ENCODE measurements at places on chromosomes 11 and 22.

DNA sequence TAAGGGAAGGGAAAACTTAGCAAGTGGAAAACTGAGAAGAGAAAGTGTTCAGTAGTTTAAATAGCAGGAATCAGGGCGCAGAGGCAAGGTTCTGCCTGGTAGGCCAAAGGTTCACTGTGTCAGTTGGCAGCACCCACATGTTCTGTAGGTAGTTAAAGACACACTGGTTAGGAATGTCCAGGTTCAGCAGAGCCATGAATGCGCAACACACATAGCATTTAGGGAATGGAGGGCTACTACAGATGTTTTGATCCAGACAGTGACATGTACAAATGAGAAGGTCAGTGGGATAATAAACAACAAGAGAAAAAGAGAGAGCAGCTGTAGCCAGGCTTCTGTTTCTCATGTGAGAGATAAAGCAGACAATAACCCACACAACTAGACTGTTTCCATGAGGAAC lies 56.2 kb upstream of the ARHGAP42 start:
- DNase-seq, result no peak

DNA sequence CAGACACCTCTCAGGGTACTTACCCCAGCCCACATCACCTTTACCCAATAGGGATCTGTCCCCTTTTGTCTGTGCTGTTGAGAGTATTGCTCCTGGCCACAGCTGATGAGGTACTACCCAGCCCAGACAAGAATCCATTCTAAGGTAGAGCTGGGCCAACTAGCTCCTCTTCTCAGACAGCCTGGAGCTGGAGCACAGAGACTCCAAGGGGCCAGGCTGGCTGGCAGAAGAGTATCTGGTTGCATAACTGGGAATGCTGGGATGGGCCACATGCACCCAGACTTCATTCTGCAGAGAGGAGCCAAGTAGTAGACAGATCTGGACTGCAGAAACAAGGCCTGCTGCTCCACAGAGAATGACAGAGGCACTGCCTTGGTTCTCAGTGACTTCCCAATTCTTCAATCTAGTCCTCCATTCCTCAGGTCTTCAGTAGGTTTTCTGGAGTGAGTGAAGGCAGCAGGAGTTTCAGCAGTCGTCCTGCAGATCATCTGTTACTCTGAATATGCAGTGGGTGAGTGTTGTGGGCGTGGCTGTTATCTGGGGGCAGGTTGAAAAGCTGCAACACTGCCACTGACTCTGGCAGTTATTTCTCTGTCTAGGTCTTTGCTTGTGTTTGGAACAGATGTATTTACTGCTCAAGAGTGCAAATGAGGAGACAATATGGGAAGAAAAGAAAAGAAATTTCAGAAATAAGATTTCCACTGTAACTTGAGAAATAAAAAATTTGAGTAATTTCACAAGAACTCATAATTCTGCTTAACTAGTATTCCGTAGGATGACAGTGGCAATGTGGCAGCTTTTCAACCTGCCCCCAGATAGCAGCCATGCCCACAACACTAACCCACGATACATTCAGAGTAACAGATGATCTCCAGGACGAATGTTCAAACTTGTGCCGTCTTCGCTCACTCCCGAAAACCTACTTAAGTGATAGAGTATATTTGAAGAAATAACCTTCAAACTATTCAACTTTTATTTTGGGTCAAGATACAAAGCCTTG lies 34.9 kb downstream of the MAPK1 start:
- DNase-seq, result no peak

- peak; percentile 93 for DNase-seq
These were observed 15.5 kb upstream of the UPK3A start for GRCh38 chr22:45268958-45269844.

DNA sequence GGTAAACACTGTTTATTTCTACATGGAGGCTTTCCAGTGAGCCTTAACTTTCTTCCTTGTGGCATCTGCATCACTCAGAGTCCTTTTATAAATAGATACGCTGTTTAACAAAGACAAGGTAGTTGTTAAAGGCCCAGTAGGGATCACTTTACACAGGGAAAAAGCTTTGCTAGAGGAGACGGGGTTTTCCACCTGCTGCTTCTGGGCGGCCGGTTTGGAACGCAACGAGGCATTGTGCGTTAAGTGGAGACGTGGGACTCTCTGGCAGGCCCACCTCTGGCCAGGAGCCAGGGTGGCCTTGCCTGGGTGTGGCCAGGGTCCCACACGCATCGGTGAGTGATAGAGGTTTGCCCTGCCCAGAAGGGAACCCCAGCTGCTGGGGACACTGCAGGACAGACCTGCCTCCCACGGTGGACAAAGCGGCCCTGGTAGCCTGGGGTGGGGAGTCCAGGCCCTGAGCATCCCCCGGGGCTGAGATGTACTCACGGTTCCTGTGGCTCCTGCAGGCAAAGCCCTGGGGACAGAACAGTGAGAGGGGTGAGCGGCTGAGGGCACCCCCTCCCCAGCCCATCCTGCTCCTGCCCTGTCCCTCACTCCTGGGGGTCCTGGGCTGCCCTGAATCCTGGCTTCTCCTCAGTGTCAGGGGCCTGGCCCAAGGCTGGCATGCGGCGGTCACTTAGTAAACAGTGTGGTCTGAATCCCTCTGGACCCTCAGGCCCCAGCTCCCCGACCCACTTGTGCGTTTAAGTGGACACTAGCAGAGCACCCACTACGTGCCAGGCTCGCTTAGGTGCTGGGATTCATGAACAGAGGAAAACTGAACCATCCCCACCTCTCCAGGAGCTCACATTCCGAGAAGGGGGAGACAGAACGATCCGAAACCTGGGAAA lies 4.2 kb downstream of the IL17REL start:
- no peak for DNase-seq

GRCh38 chr22:45531441-45532234 lies 29.0 kb downstream of the FBLN1 start:
- no peak for DNase-seq

DNA sequence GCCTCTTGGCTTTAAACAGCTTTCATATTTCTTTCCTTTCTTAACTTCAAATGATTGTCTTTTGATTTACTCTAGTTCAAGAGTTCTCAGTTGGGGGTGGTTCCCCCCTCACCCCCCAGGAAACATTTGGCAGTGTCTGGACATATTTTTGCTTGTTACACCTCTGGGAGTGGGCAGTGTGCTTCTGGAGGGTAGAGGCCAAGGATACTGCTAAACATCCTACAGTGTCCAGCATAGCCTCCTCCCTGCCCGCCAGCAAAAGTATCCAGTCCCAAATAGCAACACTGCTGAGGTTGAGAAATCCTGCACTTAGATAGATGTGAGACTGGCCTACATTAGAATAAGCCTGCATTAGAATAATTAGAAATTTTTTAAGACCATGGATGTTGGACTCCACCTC lies 3.2 kb downstream of the PPP6R3 start:
- DNase-seq, result no peak

GRCh38 chr11:9609002-9609759 lies 35.7 kb downstream of the WEE1 start:
- DNase-seq, result no peak

DNA sequence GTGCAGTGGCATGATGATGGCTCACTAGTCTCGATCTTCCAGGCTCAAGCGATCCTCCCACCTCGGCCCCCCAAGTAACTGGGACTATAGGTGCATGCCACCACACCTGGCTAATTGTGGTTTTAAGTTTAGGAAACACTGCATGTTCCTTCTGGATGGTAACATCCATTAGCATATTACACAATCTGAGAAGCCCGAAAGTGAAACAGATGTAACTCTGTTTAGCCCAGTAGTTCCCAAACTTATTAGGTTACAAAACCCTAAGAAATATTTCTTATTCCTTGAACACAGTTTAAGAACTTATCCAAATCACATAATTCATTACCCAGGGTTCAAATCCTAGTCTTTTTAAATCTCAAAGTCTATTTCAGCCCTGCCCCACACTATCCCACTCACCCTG lies 28.3 kb downstream of the POLDIP3 start:
- no peak for DNase-seq

DNA sequence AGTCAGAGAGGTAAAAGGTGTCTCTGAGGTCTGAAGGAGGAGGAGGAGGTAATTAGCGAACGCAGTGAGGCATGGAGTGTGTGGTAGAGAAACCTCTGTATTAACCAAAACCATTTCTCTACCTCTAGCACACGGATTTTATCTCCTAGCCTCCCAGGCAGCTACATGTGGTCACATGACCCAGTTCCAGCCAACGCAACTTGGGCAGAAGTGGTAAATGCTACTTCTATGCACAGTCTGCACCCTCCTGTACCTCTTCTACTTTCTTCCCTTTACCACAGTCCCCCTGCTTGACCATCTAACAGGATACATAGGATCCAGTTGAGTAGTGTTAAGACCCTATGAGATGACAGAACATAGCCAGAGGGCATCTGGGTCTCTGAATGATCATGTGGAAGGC lies 95.7 kb downstream of the XRRA1 start:
- DNase-seq, result no peak

GRCh38 chr11:110092111-110092514 lies 1.1 kb upstream of the ZC3H12C start:
- peak; percentile 29 for DNase-seq

GRCh38 chr11:39365809-39366436 lies 2093.5 kb downstream of the LRRC4C start:
- no peak for DNase-seq

GRCh38 chr22:47036936-47037485 lies 274.6 kb downstream of the TBC1D22A start:
- peak; percentile 7 for DNase-seq

DNA sequence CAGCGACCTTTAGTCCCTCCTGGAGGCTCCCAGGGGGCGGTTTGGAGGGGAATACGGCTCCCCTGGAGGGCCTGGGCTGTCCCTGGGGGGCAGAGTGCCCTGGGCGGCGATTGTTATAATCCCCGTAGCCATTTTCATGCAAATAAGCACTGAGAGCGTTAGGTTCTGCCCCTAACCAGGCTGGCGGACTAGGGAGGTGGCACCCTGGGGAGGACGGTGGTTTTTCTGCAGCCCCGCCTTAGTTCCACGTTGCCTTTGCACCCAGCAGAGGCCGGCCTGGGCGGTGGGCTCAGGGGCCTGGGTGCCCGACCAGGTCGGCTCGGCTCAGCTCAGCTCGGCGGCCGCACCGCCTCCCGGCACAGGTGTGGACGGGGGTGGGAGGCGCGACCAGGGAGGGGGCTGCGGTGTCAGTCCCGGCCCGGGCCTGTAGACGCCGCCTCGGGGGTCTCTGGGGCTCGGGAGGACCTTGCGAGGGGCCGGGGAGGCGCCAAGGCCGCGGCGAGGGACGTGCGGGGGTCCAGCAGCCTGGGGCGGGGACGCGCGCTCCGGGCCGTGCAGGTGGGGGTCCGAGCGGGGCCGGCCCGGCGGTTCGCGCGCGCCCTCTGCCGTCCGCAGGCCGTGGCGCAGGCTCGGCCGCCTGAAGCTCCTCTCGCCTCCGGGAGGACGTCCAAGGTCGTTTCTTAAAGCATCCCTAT lies 2.3 kb upstream of the DUSP8 start:
- DNase-seq, result peak; percentile 81

- no peak for DNase-seq
These were observed 69.9 kb upstream of the WNT11 start for GRCh38 chr11:76276046-76276780.

GRCh38 chr11:7572001-7572712 lies 58.4 kb downstream of the PPFIBP2 start:
- DNase-seq, result no peak

- no peak for DNase-seq
These were observed 36.9 kb downstream of the PTPRJ start for GRCh38 chr11:48017105-48017830.

DNA sequence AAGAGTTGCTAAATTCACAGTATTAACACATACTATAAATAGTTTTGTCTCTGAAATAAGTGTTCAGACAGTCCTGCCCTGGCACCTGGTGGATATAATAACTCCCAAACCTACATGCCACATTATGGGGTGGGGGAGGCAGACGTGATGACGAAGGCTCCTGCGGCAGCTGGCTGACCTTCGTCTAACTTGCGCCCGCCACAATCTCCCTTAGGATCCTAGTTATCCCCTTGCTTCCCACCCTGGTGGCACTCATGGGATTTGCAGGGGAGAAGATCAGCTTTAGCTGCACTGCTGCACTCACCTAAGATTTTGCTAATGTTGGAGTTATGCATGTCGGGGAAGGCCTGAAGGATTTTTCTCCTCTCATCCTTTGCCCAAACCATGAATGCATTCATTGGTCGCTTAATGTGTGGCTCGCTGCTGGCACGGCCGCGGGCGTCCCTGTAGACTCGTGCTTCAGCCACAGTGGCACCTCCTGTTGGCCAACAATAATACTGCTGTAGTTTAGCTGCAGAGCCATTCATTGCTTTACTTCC lies 367.6 kb downstream of the SOX6 start:
- peak; percentile 48 for DNase-seq

- no peak for DNase-seq
These were observed 48.9 kb downstream of the APOL1 start for GRCh38 chr22:36301851-36302250.

DNA sequence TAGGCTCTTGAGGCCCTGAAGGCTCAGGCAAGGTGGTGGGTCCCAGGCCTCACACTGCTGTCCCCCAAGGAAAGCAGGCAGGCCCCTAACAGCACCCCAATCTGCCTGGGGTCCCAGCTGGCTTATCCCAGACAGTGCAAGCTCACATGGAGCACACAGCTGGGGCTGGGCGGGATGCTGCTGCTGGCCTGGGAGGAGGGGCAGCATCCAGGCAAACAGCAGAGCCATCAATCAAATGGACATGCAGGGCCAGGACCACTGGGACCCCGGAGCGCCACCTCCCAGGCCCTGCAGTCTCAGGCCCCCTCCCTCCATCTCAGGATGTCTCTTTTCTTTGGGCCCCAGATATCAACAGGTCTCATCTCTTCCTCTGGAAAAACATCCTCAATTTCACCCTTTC lies 140.3 kb downstream of the BRD1 start:
- no peak for DNase-seq

DNA sequence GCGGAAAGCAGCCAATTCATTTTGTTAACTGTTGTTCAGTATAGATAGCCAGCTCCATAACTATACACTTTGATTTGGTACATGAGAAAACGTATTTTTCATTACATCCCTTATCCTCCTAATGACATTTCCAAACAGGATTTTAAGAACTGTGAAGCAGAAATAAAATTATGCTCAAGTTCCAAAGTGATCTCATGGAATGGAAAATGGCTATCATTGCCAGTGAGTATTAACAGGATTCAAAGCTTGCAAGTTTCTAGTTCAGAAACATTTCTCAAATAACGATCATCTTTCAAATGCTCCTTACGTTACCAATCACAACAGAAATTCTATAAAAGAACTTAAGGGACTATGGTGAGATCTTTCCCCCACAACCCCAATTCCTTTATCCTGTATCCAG lies 53.7 kb downstream of the CADM1 start:
- no peak for DNase-seq

DNA sequence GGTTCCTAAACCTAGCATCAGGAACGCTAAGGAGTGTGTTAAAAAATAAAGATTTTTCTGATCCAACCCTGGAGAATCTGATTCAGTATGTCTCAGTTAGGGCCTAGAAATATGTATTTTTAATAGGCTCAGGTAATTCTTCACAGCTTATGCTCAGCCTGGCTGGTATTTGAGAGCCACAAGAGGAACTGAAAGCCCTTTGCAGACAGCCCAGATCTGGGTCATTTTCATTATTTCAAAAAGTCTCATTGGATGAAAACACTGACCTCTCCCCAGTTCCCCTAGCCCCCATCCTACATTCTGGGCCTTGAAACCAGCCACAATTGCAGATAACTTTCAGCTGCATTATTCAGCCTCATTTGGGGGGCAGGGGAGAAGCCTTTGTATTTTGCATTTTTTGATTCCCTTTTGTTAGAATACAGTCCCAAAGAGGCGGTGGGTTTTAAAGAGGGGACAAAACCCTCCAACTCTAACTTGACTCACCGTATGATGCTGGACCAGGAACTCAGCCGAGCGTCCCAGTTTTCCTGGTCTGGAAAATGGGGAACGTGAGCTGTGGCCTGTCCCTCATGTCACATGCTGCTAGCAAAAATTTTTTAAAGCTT lies 66.0 kb upstream of the LARGE1 start:
- DNase-seq, result no peak
